Daoy (cell line): ENCODE measurements at places on chromosomes 6 and 20. TPM values are rescaled to one million over a fixed set of nuclear protein-coding genes. Genes with fewer than 3 reads are reported as not detected.

DNA sequence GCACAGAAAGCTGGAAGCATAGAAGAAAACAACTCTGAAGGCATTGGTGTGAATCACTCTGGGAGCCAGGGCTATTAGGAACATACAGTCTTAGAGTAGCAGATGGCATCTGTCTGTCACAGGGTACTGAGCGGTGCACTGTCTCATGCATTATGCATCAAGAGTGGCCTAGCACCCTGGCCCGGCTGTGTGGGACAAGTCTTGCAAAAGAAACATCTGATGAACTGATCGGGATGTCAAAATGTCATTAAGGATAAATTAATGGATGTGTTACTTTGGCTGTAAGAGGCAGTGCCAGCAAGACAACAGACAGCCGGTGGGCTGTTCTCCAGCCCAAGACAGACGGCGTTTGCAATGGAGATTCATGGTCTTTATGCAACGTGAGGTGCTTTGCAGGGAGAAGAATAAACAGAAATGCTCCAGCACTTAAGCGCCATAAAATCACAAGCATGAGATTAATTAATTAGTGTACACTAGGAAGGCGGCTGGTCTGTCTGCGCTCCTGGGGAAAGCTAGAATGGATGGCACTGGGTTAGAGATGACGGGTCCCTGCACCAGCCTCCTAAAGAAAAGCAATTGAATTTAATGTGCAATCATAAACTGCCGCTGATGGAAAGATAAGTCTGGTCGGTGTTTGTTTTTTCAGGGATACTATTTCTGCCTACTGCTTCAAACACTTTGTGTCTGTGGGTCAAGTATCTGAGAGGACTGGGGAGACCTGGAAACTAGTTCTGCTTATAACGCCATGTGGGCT is 600.6 kb upstream of the CHD6 start:
- DNase-seq: no peak

- peak; percentile 94 for DNase-seq
These were observed 277.0 kb downstream of the CDKAL1 start for GRCh38 chr6:20811109-20811761.

DNA sequence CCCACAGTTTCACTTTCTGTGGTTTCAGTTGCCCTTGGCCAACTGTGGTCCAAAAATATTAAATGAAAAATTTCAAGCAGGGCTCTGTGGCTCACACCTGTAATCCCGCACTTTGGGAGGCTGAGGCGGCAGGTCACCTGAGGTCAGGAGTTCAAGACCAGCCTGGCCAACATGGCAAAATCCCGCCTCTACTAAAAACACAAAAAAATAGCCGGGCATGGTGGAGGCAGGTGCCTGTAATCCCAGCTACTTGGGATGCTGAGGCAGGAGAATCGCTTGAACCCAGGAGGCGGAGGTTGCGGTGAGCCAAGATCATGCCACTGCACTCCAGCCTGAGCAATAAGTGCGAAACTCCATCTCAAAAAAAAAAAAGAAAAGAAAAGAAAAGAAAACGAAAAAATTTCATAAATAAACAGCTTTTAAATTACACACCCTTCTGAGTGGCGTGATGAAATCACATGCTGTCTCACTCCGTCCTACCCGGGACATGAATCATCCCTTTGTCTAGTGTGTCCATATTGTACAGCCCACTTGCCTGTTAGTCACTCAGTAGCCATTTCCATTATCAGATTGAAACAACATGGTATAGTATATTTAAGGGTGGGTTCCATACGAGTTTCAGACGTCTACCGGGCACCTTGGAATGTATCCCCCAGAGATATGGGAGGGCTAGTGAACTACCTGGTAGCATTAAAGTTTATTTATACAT is 11.7 kb downstream of the PTPRK start:
- peak; percentile 94 for DNase-seq

- no peak for DNase-seq
These were observed 1.1 kb downstream of the PSMF1 start for GRCh38 chr20:1119524-1119923.

DNA sequence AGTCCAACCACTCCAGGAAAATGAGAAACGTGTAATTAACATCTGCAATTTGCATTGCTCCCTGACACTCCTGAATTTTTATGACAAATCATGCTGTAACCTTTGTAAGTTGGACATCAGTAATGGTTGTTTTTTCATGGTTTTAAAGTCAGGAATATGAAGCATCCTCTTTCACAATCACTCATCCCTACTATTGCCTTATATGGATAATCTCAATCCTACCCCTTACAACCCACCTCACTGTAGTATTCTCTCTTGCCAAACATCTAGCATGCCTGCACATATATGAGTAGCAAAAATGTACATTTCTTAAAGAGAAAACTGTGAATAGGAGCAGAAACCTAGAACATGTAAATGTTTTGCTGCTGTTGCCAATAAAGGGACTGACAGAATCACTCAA is 729.5 kb downstream of the KIF16B start:
- no peak for DNase-seq

GRCh38 chr20:24779946-24780345 is 169.1 kb upstream of the CST7 start:
- no peak for DNase-seq

DNA sequence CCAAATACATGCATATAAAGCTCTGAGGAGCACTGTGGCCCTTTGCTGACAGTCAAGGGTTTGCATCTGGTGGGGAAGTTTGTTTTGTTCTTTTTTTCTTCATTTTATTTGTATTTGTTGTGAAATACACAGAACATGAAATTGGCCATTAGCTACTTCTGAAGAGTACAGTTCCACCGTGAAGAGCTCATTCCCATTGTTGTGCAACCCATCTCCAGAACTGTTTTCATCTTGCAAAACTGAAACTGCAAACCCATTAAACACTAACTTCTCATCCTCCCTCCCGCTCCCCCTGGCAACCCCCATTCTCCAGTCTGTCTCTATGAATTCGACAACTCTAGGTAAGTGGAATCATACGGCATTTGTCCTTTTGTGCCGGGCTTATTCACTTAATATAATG is 231.3 kb downstream of the TFAP2C start:
- DNase-seq: no peak

DNA sequence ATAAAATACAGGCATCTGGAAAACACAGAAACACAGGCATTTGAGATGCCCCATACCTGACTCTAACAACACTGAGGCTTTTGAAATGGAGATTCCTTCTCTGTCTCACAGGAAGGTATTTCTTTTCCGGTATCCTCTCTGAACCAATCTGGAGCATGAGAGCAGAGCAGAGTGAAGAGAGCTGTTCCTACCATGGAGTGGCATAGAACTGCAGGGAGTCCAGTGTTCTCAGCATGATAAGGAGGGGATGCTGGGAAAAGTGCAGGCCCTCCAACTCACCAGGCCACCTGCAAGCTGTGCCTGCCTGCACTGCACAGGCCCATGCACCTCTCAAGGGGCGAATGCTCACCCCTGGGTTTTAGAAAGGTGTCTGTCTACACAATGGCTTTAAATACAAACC is 89.2 kb downstream of the FOXA2 start:
- DNase-seq: no peak

Gene NR2E1
- total RNA-seq: 1.6 and 2.1 TPM in 2 replicates

Gene ULBP3
- 27.3 and 36.4 TPM in 2 replicates for total RNA-seq
